Iris pigment epithelial cell (primary cell): ENCODE measurements at places on chromosomes 16 and 17.

DNA sequence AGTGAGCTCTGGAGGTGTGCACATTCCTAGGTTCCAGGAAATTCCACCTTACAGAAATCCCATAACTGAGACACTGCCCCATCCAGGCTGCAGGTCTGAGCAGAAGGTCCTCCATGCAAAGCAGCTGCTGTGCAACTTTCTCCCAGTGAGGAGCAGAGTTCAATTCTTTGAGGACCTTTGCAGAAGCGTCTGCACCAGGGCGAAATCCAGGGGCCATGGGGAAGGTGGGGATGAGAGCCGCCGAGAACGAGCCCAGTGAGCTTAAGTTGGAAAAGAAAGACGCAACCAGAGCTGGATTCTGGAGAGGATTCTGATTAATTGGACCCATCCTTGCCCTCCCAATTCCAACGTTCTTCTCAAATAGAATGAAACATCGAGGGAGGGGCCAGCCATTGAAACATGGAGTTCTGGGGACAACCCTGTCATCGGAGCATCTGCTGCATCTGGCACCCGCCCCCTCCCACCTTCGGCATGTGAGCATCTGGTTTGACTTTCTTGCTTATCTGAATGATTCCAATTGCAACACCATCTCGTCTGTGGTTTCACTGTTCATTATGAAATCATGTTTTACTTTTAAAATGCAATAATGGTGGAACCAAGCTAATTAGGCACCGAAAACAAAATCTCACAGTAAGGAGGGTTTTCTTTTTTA lies 190.6 kb upstream of the FOXF1 start:
- peak; percentile 57 for DNase-seq

GRCh38 chr17:74579900-74580299 lies 12.2 kb downstream of the CD300LD start:
- no peak for DNase-seq

DNA sequence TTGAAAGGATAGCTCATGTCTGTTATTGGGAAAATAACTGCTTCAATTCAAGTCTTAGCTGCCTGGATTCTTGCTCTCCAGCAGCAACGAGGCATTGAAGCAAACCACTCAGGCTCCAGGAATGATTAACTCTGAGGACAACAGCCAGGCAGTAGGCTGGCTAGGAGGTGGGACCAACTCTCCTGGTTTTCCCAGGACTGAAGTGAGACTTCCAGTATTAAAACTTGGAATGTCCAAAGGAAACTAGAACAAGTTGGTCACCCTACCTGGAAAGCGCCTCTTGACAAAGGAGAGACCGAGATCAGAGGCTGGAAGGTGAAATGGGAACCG lies 100.7 kb downstream of the SALL1 start:
- no peak for DNase-seq

DNA sequence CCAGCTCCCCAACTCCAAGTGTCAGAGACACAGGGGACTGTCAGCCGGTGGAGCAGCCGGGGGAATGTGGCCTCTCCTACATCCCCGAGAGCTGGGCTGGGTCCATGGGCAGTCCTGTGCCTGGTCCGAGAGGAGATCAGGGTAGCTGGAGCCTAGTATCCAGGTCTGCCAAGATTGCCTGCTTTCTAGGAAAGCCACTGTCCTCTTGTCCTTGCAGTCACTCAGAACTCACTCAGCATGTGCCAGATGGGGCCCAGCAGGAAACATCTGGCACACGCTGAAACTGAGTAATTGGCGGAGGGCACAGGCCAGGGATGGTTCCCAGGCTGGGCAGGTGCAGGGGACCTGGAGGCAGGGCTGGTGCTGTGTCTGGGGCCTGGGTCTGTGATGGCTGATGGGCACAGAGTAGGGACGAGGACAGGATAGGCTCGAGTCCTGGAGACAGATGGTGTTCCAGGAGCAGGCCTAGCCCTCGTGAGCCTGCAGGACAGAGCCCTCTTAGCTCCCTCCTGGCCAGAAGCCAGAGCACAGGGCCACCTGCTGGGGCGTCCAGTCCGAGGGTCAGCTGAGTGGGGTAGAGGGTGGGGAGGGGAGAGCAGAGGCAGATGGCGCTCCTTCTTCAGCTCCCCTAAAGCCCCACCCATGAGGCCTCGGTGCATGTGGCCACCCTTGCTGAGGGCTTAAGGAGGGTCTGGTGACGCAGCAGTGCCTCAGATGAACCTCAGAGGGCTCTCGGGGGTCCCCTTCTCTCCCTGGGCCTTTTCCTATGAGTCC lies 31.1 kb downstream of the ADCY7 start:
- no peak for DNase-seq

DNA sequence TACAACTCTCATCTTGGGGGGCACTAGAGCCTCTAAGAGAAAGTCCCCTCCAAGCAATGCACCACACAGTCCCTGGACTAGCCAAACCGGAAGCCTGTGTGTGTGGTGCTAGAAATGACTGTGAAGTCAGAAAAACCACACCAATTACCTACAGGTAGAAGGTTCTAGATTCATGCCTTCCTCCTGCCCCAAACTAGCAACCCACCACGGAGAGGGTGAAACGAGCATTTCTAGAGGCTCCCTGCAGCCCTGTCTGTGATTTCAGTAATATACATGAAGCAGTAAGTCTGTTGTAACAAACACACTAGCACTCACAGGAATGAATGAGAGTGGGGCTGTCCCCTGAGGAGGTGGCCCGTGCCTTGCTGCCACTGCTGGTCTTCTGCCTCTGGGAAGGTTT lies 13.6 kb downstream of the ZFHX3 start:
- no peak for DNase-seq

GRCh38 chr17:50285941-50286340 lies 11.7 kb downstream of the TMEM92 start:
- DNase-seq: no peak

DNA sequence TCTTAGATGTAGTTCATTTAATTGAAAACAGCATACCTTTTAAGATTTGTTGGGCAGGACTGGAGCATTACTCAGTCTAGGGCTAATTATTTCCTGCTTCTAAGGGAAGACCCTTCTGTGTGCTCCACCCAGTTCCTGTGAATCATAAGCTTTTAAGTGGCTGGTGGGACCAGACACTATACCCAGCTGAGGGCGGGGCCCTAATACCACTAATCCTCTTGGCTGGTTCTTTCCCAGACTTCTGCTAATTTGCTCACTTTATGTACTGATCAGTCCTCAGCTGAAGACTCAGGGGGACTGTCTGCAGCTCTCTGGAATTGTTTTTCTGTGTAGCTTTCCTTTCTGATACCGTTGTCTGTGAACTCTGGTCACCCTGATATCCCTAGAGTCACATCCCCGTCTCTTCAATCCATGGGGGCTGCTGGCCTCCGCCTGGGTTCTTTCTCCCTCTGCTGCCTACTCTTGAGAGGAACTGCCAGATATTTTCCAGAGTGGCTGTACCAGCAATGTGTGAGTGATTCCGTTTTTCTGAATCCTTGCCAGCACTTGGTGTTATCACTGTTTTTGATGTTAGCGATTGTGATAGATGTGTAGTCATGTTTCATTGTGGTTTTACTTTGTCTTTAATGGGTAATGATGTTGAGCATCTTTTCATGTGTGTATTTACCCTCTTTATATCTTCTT lies 35.1 kb downstream of the MFSD11 start:
- DNase-seq: peak; percentile 95

- DNase-seq: peak; percentile 92
These were observed 33.7 kb upstream of the KDM8 start for GRCh38 chr16:27169511-27170071.

- no peak for DNase-seq
These were observed 127.6 kb upstream of the TNRC6C start for GRCh38 chr17:77830816-77831473.

DNA sequence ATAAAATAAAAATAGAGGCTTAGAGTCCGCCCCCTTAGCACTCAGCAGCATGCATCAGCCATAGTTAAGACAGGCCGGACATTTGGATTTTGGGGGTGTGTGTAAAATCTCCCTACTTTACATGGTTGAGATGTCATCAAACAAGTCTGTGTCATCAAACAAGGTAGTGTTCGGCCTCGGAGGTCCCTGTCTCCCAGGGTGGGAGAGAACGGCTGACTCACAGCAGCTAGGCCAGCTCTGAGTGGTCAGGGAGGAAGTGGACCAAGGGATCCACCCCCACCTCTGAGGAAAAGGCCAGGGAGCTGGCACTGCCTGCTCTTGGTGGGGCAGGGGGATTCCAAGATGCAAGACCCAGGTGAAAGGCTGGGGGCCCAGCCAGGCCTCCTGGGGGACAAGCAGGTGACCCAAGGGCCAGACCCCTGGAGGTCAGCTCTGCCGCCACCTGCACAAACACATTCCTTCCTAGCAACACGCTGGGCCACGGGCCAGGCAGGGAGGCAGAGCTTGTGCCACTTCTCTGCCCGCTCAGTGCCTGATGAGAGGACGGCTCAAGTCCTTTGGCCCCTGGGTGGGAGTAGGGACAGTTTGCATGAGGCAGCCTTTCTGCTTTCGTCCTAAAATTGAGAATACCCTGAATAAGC lies 28.5 kb downstream of the KIFC3 start:
- peak; percentile 56 for DNase-seq

GRCh38 chr16:9578459-9578858 lies 487.0 kb downstream of the HAPSTR1 start:
- no peak for DNase-seq

DNA sequence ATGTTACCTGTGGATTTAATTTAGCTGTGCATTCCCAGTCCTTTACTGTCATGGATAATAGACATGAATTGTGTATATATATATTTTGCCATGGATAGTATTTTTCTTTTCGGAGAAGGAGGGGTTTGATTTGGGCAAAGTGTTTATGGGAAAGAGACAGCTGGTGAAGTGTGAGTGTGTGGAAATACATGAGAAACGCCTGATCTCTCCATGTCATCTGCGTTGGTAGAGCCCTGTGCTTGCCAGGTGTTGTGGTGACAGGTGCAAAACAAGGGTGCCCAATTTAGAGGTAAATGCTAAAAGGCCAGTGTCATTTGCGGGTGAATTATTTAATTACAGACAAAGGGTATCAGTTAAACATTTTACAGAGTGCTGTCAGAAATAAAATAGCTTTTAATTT lies 23.4 kb downstream of the NDEL1 start:
- no peak for DNase-seq

- no peak for DNase-seq
These were observed 113.7 kb downstream of the ABCC6 start for GRCh38 chr16:16109453-16110110.

DNA sequence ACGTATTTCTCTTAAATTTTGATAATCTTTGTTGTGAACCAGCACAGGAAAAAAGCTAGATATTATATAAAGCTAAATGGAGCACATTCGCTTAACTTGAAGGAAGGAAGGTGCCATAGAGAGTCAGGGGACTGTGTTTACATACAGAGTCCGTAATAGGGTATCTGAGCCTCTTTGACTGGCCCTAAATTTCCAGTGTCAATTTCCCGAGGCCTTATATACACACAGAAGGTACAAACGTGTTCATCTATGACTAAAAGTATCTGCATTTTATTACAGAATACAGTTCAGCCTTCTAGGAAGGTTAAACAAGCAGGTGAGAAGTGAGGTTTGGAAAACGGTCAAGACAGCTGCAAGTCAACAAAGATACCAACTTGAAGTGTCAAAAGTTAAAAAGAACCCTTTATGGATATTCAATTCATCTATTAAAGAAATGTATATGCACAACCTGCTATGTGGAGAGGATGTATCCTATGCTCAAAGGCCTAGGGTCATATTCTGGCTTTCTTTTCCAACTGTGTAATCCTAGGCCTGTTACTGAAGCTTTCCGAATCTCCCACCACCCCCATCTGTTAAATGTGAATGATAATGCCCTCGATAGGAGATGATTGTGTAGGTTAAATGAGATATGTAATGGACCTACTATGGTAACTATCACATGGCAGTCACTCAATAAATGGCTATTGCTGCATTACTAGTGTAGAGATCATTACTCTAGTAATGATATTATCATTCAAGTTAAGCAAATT lies 263.7 kb upstream of the MAF start:
- DNase-seq: no peak

GRCh38 chr17:20180661-20181060 lies 171.5 kb downstream of the SPECC1 start:
- no peak for DNase-seq

DNA sequence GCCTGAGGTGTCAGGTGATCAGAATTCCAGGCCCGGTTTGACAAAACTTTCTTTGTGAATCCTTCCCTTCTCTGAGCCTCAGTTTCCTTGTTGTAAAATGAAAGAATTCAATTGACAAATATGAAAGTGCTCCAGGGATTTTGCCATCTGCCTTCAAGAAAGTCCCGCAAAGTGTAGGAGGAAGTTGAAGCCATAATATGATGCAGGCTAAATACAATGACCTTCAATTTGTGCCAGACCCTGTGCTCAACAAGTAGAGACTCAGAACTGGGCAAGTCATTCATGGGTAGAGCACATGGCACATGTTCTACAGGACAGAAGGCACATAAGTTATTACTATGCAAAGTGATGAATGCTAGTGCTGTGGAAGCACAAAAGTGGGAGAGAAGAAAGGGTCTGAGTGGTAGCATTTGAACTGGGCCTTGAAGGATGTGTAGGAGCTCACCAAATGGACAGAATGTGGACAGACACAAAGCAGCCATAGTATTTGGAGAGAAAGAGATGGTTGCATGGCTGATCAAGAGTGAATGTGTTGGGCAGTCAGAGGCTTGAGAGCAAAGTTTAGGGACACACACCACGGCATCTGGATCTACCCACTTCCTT lies 2.4 kb upstream of the SCIMP start:
- no peak for DNase-seq

DNA sequence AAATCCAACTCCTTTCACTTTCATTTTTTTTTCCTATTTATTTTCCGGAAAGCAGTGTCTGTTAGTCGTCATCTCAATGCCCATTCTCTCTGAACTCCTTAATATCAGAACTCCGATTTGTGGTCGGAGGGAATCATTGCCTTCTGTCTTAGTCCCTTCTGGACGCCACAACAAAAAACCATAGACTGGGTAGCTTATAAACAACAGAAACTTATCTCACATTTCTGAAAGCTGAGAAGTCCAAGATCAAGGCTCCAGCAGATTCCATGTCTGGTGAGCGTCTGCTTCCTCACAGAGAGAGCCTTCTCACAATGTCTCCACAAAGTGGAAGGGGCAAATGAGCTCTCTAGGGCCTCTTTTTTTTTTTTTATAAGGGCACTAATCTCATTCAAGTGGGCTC lies 296.6 kb upstream of the CDH11 start:
- peak; percentile 19 for DNase-seq

DNA sequence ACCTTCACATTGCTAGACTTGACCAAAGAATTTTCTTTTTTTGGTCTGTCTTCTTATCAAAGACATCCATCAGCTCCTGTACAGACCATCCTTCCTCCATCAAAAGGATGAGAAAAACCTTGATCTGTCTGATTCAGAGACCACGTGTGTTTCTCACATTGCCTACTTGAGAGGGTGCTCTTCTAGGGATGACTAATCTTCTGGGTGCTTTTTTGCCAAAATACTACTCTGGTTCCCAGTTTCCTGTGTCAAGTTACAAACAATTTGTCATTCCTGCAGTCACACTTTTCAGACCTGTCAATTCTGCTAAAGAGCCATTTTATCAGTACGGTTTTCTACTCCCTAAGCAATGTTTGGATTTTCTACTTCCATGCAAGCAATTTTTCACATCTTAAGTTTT lies 492.2 kb downstream of the CDH11 start:
- DNase-seq: peak; percentile 1
